ENCODE measurements at places on chromosomes 1 and 21. TPM values are rescaled to one million over a fixed set of nuclear protein-coding genes. Genes with fewer than 3 reads are reported as not detected.

Gene TLCD4
- total RNA-seq, result 11.3 TPM

Gene RGSL1
- not detected for total RNA-seq

DNA sequence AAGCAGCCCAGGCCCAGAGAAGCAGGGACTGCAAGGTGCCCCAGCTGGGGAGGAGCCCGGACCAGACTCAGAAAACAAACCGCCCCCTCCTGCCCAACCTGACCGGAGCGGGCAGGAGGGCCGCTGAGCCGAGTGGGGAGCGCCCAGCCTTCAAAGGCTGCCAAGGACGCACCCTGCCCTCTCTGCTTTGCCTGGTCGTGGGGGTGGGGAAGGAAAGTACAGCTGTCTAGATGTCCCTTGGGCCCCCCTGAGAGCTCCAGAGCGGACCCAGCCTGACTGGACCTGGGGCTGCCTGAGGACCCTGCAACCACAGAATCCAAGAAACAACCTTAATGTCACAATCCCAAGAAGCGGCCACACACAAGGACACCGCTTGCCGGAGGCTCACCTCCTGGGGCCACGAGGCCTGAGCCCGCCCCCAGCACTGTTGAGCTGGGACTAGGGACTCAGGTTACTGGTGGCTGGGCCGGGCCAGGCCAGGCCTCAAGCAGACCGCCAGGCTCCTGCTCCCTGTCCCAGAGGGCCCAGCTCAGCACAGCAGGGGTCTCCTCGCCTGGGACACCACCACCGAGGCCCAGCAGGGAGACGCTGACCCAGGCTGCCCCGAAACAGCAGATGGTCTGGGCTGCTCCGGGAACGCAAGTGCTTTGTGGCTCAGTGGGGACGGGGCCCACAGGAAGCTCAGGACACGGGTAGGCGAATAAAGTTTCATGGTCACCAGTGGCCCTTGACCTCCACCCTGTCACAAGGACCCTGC, 1.4 kb downstream of the DVL1 start:
- no peak for DNase-seq

DNA sequence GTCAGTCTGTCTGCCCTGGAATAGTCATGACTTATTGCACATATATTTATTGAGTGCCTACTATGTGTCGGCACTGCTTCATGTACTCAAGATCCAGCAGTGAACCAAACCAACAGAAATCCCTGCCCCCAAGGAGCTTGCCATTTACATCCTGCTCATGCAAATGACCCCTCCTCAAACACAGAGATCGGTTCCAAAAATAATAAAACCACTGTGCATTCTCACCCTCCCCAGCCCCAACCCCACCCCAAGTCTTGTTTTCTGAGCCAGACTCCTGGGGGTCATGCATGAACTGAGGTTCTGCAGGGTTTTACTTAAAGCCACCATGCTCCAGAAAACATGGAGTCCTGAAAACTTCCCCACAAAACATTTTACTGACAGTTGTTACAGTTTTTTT, 61.9 kb downstream of the KIAA0040 start:
- DNase-seq, result no peak

GRCh38 chr1:148307583-148308185, 155.6 kb upstream of the NBPF11 start:
- peak; percentile 68 for DNase-seq

DNA sequence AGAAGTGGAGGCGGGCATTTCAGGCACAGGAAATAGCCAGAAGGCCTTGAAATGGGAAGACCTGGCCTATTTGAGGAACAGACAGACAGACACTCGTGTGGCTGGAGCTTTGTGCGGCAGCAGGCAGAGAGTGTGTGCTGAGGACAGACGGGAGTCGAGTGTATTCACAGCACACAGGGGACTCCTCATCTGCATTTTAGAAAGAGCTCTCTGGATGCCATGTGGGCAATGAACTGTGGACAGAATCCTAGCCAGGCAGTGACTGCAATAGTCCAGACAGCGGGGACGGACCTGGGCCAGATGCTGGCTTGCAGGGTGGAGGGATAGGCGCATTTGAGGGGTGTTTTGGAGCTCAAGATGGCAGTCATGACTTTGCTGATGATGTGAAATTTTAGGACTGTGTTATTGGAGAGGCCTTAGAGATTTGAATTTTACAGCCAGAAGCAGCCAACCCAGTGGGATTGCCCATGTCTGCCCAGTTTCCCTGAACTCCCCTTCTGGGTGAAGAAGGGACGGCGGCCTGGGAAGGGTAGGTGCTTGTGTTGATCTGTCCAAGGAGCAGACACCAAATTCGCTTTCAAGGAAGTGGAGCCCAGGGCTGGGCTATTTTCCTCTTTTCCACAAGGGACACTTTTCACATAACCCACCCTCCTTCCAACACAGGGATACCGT, 43.7 kb downstream of the CHAF1B start:
- no peak for DNase-seq

DNA sequence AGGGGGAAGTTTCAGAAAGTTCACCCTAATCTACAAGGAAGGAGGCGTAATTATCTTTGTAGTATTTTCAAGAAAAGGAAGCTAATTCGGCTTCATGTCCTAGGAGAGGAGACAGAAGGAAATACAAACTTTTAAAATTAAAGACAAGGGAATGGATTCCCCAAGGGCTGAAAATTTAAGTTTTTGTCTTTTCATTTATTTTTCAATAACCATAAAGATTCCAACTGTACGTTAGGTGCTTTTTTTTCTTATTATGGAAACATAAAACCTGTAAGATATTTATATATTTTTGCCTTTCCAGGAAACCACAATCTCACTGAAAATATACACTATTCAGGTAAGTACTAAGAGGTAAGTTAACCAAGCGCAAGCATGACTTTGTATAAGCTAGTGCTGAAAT, at the start of gene OR2M3:
Gene OR2M3 (plus strand): TSS at position 301 of the 400 bp plus-strand sequence. CDS start 5,803 bp downstream, outside the sequence.
- DNase-seq, result no peak

DNA sequence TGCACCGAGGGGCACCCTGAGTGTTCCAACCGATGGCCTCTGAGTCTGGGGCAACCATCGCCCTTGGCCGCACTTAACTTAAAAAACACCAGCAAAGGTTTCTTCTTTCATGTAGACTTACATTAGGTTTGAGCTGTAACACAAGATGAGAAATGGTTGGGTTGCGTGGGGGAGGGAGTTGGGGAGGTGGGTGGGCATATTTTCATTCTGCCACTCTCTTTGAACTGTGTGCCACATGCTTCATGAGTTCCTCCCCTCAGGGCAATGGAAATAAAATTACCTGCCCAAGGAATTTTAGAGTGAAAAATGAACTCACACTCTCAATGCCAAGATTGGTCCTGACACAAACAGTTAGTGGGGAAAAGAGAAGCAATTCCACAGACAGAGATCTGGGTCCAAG, 430.1 kb upstream of the USP24 start:
- no peak for DNase-seq

GRCh38 chr1:53343831-53344668, 16.2 kb upstream of the LRP8 start:
- DNase-seq, result no peak

DNA sequence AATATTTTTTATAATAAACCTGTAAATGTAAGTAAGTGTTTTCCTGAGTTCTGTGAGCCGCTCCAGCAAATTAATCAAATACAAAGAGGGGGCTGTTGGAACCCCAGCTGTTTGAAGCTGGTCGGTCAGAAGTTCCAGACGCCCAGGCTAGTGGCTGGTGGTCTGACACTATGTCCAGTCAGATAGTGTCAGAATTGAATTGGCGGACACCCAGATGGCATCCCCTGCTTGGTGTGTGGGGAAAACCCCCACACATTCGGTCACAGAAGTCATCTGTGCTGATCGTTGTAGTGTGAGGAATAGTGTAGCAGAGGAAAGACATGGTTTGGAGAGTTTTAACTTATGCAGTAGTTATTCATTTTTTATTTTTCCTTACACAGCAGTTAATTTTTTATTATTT, 32.4 kb downstream of the TBCE start:
- no peak for DNase-seq

DNA sequence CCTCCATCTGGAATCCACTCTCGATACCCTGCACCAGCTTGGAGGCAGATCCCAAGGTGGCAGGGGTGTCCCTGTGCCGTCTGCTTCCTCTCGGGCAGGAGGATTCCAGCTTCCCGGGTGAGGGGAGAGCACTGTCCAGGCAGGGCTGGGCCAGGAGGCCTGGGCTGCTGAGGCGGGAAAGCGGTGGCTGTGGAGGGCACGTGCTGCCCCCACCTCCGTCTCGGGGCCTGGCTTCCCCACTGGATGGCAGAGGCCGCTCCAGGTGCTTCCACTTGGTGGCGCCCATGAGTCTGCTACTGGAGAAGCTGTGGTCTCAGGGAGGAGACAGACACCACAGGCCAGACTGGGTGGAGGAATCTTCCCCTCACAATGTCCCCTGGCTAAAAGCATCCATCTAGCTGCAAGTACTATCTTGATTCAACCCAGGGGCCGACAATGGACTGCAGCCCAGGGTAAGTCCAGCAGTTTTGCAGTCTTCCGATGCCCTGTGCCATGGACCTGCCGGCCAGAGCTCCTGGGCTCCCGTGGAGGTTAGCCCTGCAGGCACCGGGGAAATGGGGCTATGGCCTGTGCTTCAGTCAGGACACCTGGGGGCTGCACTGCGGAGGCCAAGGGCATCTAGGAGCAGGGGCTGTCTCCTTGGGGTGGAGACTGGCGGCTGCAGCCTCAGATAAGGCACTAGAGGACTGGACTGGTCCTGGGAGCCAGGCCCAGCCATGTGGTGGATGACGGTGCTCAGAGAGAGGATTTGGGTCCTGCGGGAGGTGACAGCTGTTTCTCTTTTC, 41.3 kb upstream of the EIF4G3 start:
- DNase-seq, result peak; percentile 56

GRCh38 chr1:29883411-29883832, 647.1 kb downstream of the PTPRU start:
- DNase-seq, result no peak

GRCh38 chr1:109213824-109214693, at the start of gene SARS1:
TSS of gene SARS1 (plus strand) at chr1:109213918. CDS start at chr1:109213993, 75 bp downstream.
- peak; percentile 89 for DNase-seq

GRCh38 chr1:201648066-201648906, 109.4 kb downstream of the NAV1 start:
- DNase-seq, result peak; percentile 55
